ENCODE measurements at places on chromosomes 16 and 17. TPM values are rescaled to one million over a fixed set of nuclear protein-coding genes. Genes with fewer than 3 reads are reported as not detected.

The CLEC3A gene
- 0.22 TPM for polyA plus RNA-seq

The CHAD gene
- 5.2 TPM for polyA plus RNA-seq

The C17orf100 gene
- polyA plus RNA-seq, result 5.8 TPM

The PHB1 gene
- polyA plus RNA-seq, result 173 TPM

The CLEC10A gene
- 2.0 TPM for polyA plus RNA-seq
